ENCODE measurements at places on chromosomes 3 and 15.

- peak; percentile 99 for DNase-seq
Measured at GRCh38 chr3:55191911-55192775, 264.3 kb upstream of the LRTM1 start.

DNA sequence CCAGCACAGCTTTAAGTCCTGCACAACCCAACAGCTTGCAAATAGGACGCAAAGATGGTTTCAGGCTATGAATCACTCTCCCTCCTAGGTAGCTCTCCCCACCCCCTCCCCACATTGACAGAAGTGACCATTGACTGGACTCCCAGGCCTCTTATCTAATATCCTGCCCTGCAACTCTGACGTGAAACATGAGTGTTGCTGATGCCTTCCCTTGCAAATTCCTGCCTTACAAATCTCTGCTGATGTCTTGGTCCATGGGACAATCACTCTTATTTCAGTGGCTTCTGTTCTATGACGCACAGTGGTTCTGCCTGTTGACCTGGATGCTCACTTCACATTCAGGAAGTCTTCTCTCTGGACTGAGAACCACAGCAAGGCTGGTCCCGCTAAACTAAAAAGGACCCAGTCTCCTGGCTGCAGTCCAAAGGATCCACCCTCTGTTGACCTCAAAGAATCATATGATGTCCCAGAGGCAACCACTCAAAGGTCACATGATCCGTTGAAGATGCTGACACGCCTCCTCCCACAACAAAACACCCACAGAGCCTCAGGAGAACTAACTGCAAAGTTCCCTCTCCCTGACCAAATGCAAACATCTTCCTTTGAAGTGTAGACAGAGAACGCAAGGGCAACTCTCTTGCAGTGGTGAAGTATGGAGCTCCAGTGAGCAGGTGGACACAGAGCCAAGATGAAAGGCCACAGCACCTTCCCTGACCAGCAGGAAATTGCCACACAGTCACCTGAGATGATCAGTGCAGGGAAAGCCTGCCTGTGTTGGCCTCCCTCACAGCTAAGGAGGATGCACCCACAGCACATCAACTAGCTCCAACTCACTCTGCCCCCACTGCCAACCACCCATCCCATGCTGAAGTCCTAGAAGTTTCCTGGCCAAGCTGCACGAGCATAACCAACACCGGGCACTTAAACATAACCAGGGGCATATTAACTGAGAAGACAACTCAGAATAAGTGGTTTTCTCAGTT lies 112.3 kb downstream of the ADAMTS17 start:
- no peak for DNase-seq

- DNase-seq: no peak
Measured at GRCh38 chr3:82081351-82081750, 319.9 kb upstream of the GBE1 start.

DNA sequence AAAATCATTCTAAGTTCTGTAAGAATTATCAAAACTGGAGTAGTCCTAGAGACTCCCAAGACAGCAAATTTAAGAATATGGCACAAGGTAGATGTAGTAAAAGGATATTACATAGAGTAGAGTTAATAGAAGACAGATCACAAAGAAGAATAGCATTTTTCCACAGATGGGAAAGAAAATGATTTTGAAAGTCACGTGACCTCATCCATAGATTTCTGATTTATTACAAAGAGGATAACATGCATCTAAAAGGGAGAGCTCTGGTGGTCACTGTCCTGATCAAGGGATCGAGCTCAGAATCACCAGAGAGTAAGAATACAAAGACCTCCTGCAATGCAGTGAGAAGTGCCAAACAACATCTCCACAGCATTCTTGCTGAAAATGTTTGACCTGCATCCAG lies 354.4 kb downstream of the TBL1XR1 start:
- DNase-seq: no peak

GRCh38 chr15:51097553-51098330 lies 3.0 kb upstream of the TNFAIP8L3 start:
- DNase-seq: no peak

GRCh38 chr3:124277144-124277890 lies 285.4 kb upstream of the ROPN1 start:
- DNase-seq: no peak

DNA sequence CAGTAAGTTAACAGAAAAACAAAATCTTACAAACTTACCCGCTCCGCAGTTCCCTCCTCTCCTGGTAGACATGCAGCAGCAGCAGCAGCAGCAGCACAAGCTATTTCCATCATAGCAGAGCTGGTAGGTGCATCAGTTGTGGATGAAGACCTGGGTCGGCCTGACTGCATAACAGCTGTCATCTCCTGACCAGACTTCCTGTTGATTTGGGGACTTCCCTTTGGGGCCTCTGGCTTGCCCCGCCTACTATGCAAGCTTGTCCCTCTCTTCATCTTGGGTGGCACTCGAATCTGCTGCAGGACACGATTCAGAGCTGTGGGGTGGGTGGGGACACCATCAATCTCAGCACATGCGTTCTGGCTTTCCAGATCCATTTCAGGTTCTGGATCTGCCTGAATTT lies 65.7 kb downstream of the TMCC1 start:
- DNase-seq: no peak

- no peak for DNase-seq
Measured at GRCh38 chr3:71530903-71531530, 52.5 kb downstream of the FOXP1 start.

DNA sequence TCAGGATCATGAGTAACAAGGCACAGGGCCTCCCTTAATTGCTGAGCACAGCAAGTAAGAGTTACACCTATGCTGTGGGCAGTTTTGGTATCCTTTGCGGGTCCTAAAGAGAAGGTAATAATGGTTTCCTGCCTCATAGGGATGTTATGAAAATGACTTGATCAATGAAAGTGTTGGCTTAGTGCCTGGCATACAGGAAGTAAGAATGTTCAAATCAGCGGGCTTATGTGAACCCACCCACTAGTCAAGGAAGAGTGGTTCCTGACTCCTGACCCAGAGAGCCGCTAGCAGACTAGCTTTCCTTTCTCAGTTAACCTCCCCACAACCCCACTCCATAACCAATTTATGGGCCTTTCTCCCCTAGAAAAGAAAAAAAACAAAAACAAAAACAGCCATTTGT lies 5.2 kb upstream of the ADAMTS9 start:
- no peak for DNase-seq

GRCh38 chr3:175073219-175073905 lies 214.2 kb downstream of the NAALADL2 start:
- no peak for DNase-seq

GRCh38 chr3:136624371-136624770 lies 127.8 kb downstream of the STAG1 start:
- DNase-seq: no peak

DNA sequence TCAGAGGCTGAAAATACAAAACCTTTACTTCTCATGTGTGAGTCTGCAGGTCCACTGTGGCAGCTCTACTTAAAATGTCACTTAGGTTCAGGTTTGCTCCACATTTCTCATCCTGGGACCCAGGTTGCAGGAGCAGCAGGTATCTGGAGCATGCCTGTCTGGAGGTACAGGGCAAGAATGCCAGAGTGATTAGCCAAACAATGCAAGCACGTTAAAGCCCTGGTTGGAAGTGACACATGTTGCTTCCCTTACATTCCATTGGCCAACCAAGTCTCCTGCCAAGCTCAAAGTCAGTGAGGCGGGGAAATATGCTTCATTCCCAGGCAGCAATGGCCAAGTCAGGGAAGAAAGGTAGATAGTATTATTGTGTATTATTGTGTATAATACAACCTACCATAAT lies 76.8 kb upstream of the ARL6 start:
- no peak for DNase-seq

DNA sequence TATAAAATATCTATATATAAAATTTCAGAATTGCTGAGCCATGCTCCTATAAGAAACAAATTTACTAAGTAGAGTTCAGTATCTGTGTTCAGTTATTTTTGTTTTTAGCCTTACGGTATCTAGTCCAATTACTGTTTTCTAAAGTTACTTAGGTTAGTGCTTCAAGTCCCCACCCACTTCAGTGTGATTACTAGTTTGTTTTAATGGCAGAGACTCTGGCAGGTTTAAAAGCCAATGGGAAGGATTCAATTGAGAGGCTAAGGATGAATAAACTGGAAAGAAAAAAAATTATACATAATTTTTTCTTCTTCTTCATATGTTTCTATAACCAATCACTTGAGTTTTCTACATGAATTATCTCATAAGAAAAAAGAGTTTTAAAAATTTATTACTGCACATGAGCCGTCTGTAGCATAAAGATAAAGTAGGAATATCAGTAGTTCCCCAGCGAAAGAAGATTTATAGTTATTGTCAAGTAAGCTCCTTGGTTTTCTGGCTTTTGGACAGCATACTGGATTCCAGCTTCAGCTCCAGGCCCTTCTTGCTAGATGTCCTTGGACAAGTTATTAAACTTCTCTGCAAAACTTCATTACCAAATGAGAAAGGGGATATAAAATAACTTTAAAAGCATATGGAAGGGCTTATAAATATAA lies 46.8 kb downstream of the AAGAB start:
- DNase-seq: no peak

Measured in BJ (cell line).